ENCODE measurements at places on chromosomes 2 and 18.

DNA sequence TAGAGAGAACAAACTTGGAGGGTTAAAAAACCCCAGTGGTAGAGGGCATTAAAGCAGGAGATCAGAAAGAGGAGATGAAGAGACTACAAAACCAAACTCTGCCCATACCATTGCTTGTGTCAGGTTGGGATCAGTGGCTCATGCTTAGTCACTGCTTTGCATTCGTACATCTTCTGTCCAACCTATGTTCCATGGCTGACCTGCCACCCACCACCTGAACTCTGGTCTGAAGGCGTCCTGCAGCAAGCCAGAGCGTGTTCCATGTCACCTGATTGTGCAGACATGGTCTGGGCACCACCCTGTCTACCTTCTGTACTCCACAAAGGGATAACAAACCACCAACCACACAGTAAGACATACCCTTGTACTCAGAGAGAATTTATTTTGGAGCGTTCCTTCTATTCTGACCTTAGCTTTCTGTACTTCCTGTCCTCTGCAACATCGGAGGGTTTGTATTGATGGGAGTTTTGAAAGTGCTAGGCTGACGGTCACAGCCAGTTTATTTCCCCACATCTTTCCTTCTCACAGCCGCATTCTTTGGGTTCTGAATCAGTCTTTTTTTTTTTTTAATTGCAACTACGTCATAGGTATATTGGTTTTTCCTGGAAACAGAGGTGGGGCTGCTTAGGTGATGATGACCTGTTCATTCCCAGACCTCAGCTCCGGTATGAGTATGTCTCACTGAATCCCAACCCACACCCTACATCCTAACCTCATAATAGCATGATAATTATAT lies 88.3 kb downstream of the SOWAHC start:
- no peak for DNase-seq

DNA sequence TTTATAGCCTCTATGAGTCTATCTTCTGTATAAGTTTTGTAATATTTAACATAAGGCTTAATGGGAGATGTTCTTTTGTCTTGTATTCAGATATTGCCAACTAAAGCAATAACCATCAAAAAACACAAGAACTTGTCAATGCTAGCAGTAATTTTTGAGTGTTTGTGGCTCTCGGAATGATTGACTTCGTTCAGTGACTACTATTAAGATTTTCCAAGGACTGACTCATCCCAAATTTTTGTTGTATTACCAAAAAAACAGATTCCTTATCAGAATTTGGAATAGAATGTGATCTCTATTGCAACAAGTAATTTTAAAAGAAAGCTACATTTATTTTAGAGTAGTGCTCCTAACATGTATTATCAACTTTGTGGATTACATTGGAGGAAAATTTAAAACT lies 8.1 kb downstream of the NABP1 start:
- DNase-seq = no peak

GRCh38 chr2:224405412-224405811 lies 3.5 kb upstream of the FAM124B start:
- DNase-seq = no peak

- DNase-seq = no peak
These were observed 332.3 kb upstream of the FIGN start for GRCh38 chr2:164068063-164068462.

DNA sequence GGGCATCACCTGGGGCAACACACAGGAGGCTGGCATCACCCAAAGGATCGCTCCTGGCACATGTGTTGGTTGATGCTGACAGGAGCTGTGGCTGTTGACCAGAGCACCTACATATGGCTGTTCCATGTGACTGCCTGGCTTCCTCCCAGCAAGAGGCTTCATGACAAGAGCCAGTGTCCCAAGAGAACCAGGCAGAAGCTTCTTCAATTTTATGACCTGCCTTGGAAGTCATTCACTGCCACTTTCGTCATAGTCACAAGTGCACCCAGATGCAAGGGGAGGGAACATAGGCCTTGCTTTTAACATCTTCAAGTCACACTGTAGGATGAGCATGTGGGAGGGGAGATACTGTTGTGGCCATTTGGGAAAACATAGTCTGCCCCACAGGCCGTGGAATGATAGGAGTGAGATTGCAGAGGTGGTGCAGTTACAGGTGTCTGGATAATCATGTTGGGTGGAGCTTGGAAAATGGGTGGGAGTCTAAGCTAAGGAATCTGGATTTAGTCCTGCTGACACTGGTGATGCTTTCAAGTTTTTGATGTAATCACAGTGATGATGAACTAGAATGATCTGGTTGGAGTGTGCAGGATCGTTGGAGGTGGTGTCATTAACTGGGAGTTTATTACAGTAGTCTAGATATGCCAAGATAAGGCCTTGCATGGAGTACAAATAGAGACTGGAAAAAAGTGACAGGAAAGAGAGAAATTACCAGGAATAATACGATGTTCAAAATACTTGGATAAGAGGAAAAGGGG lies 107.0 kb downstream of the RAPGEF4 start:
- DNase-seq = no peak

DNA sequence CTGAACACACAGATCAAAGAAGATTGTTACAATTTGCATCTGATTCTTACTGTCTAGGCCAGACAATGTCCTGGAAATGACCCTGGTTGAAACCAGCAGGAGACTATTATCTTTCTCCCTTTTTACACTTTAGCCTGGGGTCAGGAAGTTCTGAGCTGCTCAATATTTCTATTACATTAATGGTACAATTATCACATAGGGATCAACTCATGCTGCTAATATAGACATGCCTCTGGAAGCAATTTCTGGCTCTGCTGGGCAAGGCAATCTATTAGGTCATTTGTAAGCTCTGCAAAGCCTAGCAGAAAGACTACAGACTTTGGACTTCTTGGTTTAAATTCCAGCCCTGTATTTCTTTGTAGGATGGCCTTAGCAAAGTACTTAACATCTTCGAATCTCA lies 205.3 kb downstream of the LRP1B start:
- no peak for DNase-seq

DNA sequence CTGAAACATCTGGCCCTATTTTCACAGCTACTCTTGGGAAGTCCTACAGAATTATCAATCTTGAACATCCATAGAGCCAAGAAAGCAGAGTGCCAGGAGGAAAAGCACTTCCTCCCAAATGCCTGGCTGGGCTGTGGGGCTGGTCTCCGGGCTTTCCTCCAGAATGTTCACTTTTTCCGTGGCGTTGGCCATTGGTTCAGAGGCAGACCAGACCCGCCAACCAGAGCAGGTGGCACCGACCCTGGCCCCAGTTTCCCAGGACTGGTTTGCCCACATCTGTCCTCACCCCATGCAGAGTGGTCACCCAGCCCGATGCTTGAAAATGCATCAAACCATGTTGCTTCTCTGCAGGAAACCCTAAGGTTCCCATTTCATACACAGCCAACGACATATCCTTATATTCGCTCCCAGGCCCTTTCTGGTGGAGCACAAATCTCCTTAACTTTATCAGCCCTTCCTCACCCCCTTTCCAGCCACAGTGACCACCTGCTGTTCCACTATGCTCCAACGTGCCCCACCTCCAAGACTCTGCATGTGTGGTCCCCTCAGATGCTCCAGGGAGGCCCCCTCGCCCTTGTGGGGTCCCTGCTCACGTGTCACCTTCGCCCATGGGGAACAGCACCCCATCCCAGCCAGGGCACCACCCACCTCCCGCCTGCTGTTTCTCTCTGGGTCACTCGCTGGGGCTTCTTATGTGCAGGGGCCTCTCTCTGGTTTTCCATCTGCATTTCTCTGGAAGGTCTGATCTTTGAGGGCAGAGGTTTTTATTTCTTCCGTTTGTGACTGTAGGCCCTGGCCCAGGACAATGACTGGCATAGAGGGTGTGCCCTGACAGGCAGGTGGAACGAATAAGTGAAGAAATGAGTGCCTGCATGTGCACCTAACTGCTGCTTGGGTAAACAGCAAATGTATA lies 92.9 kb downstream of the PXDN start:
- DNase-seq = no peak

DNA sequence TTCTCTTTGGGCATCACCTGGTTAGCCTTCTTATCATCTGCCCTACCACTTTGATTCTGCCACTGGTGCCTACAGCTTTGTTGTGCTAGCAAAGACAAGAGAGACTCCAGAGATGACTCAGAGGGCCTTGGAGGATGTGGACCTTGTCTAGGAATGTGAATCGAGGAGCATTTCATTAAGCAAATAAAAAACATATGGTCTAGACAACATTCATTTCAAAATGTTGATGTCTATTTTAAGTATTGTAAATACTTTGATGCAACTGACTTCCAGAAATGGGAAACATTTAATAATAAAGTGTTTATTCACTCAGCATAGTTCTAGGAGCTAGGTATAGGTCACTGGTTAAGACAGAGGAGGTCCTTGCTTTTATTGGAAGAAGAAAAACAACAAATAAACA lies 195.5 kb downstream of the CDCA7 start:
- DNase-seq = no peak

GRCh38 chr2:143175438-143175837 lies 46.2 kb downstream of the ARHGAP15 start:
- DNase-seq = no peak

GRCh38 chr2:205405752-205406151 lies 276.5 kb upstream of the NRP2 start:
- DNase-seq = no peak

GRCh38 chr2:207655000-207655399 lies 29.8 kb upstream of the METTL21A start:
- no peak for DNase-seq

GRCh38 chr2:230912724-230913123 lies 12.3 kb downstream of the GPR55 start:
- no peak for DNase-seq

GRCh38 chr2:216539791-216540241 lies 41.2 kb downstream of the RPL37A start:
- DNase-seq = no peak

DNA sequence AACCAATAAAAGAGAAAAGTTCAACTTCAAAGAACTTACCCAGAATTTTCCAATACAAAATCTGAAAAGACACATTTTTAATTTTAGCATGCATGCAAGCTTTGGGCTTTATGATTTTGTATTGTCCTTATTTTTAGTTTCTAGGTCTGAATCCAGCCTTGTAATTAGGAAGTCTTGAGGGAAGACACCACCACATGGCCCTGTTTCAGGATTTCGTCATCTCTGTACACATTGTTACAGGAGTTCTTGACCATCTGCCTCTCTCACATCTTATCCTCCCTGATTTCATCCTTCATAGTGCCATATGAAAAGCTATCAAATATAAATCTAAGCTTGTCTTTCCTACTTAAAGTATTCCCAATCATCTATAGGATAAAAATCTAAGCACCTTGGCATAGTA lies 176.1 kb downstream of the TXNL1 start:
- DNase-seq = no peak

DNA sequence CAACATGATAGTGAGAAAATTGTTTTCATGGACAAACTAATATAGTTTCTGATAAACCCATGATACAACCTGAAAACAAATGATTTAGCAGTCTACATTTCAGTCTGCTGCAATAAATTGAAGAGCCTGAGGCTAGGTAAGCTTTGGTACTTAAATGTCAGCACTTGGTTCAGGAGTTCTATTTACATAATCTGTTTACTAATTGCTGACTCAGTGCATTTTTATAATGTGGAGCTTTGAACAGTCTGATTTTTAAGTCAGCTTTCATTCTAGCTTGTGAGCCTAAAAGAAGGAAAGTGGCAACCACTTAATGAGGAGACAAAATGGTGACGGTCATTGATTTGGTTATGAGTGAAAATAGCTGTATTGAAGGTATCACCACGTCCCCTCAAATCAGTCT lies 488.6 kb downstream of the CPS1 start:
- no peak for DNase-seq

DNA sequence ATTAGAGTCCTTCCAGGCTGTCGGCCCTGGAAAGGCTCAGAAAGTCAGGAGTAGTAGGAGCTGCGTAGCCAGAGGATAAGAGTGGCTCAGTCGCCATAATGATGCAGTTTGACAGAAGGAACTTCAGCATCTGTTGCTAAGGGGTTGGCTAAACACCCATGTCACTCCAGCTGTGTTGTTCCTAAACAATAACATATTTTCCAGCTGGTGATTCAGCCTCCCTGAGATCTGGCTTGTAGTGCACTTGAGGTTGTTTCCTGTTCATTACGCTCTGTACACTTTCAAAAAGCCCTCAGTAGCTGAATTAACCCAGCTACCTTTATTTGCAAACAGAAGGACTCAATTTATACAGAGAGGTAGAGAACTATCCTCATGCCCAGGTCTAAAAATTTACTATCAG lies 39.7 kb upstream of the EPAS1 start:
- DNase-seq = no peak

DNA sequence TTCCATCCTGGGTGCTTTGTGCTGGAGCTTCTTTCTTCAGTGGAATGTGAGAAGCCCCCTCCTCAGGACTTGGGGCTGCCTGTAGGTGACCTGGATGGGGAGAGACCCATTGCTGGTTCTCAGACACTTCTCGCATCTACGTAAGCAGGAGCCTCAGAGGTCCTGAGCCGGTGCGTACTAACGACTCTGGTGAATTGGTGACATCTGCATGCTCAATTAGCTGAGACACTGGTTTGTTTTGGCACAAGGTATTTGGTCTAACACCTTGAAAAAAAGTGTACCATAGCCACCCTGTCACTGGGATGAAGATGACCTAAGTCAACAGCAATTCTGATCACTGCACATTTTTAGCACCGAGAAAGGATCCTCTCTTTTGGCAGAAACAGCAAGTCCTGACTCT lies 57.7 kb downstream of the LRRC30 start:
- no peak for DNase-seq

GRCh38 chr18:46215902-46216723 lies 111.9 kb downstream of the HAUS1 start:
- no peak for DNase-seq

- no peak for DNase-seq
These were observed 10.2 kb downstream of the C18orf32 start for GRCh38 chr18:49476664-49477411.

DNA sequence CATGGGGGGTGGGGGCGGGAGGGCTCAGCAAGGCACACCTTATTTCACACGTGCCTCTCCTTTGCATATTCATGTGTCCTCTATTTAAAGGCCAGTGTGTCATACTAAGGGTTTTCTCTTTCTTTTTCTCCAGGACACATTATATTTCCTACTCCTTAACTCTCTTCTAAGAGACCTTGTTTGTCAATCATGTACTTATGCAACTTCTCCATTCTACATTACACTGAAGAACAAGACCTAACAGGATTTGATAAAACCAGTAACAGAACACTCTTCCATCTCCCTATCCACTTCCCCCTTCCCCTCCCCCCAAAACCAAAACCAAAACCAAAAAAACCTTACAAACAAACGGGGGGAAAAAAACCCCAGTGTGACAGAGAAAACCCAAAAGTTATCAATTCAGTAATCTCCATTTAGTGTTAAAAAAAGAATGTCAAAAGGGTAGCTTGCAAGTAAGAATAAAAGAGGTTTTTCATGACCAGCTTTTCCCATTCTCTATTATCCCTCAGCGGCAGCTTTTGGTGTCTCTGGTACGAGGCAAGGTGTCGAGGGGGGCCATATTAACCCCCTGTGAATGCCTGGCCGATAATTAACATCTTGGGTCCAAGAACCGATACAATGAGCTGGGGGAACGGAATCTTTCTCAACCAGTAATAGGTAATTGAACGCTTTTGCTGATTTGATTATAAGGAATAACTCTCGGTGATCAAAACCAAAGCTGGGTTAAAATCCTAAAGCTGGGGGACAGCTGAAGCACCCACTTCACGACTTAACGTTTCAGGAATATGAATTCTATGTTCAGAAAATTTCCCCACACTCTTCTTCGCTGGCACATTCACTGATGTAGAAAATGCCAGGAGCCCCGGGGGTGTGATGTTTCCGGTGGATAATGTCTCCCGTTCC lies 191.0 kb upstream of the TCF4 start:
- DNase-seq = no peak

Measured in stimulated activated naive CD4-positive, alpha-beta T cell (primary cell).